ENCODE measurements at places on chromosomes 11 and 22.
A peak's percentile ranks its signal among the peaks of the same experiment; 100 is the strongest.

GRCh38 chr11:80855426-80855825, 1414.6 kb upstream of the TENM4 start:
- DNase-seq: no peak

DNA sequence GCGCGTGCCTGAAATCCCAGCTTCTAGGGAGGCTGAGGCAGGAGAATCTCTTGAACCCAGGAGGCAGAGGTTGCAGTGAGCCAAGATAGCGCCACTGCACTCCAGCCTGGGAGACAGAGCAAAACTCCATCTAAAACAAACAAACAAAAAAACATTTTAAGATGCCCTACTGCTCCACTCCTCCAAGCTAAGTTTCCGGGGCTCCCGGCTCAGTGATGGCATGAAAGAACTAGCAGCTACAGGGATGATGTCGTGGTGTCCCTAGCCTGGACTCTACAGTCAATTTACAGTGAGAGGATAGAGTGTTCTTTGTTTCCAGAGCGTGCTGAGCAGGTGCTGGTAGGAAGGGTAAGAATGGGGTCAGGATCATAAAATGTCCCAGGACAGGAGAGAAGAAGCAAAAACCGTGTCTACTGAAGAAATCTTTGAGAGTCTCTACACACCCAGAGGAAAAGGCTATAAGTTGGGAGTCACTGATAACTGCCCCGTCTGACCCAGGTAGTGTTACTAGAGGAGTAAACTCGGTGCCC, 1.2 kb upstream of the ZBTB3 start:
- no peak for DNase-seq

DNA sequence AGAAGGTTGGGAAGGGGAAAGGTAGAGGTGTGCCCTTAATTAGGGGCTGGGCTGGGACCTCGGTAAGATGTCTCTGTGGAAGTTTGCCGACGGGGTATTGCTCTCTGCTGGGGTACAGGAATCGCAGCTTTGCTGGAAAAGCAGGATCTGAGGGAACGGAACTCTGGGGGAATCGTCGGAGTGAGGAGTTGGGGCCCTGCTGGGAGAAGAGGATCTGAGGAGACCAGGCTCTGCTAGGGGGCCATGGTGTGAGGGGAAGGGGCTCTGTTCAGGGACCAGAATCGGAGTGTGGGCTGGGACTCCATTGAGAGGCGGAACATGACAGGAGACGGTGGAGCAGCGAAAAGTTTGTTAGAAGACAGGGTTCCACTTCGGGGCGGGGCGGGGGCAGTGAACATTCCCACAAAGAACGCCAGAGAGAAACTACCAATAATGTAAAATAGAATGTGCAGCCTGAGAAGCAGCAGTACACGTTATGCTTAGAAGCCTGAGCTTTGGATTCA, 456 bp downstream of the AAMDC start:
- DNase-seq: peak; percentile 57

- DNase-seq: no peak
These were observed 140.2 kb upstream of the TIMP3 start for GRCh38 chr22:32661296-32661695.

- DNase-seq: no peak
These were observed 20.8 kb upstream of the TUB start for GRCh38 chr11:8060146-8060719.

- DNase-seq: no peak
These were observed 874 bp upstream of the IL17RA start for GRCh38 chr22:17083811-17084441.

GRCh38 chr11:123640029-123640428, 14.4 kb downstream of the SCN3B start:
- no peak for DNase-seq

DNA sequence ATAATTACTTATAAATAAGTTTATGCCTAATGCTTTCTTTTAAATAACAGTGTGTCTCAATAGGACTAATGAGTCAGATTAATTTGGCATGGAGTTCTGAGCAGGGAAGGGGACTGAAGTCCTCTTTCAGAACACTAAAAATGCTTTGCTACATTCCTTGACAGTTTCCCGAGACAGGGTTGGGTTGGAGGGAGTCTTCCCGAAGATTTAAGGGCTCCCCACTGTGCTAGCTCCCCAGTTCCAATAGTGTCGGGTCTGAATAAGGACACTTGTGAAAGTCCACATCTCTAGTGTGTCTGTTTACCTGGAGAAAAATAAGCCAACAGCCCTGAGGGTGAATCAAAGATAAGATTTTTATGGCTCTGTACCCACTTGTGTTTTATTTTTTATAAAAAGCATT, 41.8 kb upstream of the HSD17B12 start:
- DNase-seq: no peak

DNA sequence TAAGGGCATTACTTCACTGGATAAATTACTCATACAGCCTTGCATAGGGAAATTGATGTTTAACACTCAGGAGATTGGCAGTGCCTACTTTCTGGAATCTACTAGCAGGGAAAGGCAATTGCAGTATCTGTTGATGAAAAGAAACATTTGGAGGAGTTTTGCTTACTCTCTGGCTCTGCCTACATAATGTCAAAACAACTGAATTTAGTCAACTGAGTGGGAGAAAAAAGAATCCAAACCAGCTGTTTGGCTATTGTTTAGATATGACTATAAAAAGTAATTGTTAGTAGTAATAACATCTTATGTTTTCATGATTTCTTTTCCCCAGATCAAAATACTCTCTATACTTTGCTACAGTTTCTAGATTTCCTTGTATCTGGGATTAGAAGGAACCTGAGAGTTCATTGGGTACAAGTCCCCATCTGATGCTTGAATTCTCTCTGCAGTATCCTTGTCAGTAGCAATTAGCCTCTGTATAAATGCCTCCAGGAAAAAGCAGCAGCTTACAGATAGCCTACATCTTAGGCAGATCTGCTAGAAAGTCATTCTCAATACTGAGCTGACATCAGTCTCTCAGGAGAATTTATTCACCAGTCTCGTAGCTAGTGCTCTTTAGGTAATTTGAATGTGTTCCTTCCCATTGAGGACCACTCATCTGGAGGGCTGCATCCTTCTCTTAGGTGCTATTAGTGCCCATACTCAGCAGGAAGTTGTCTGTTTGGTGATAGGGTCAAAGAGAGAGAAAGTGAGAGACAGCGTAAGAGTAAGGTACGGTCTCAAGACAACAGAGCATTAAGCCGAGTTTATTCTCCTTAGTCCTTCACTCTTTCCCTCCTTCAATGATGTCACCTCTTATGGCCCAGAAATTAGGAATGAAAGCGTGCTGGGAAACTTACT, 185.9 kb upstream of the CCDC90B start:
- no peak for DNase-seq

DNA sequence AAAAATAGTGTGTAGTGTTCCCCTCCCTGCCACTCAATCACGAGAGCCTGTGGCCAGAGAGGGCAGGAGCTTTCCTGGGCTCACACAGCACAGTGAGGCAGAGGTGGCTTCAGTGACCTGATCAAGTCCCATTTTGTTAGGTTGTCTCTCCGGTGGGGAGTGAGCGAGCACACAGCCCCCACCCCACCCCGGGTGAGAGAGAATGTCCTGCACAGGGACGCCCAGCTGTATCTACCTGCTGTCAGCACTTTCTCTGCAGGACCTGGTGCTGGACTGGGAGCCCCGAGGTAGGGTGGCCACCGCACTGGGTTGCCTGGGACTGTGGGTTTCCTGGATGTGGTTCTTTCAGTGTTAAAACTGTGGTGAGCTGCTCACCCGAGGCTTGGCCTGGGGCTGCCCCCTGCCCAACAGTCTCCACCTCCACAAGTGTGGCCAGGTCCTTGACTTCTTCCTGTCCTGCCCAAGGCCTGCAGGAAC, 6.1 kb downstream of the CAPN5 start:
- DNase-seq: no peak

DNA sequence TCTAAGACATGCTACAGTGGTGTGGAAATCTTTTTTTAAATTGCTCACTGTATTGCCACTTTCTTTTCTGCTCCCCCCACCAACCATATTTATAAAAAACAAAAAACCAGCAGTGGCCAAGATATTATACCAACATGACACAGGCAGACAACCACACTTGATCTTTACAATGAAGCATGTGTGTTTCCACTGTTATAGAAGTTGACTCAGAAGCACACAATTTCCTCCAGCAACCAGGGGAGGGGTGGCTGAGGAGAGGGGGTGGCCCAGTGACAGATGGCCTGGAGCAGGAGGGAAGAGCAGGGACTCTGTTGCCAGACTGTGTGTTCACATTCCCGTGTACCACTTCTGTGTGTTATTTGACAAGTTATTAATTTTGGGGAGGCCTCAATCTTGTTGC, 14.8 kb downstream of the CD59 start:
- DNase-seq: no peak

GRCh38 chr11:134755535-134755934, 343.5 kb upstream of the B3GAT1 start:
- DNase-seq: no peak

- DNase-seq: no peak
These were observed 21.5 kb upstream of the CBX7 start for GRCh38 chr22:39173787-39174497.

GRCh38 chr11:99020352-99021225, at the start of gene CNTN5:
TSS of gene CNTN5 (plus strand) at chr11:99020949.
- DNase-seq: peak; percentile 61

- no peak for DNase-seq
These were observed 110.4 kb upstream of the AKIP1 start for GRCh38 chr11:8800520-8801110.

DNA sequence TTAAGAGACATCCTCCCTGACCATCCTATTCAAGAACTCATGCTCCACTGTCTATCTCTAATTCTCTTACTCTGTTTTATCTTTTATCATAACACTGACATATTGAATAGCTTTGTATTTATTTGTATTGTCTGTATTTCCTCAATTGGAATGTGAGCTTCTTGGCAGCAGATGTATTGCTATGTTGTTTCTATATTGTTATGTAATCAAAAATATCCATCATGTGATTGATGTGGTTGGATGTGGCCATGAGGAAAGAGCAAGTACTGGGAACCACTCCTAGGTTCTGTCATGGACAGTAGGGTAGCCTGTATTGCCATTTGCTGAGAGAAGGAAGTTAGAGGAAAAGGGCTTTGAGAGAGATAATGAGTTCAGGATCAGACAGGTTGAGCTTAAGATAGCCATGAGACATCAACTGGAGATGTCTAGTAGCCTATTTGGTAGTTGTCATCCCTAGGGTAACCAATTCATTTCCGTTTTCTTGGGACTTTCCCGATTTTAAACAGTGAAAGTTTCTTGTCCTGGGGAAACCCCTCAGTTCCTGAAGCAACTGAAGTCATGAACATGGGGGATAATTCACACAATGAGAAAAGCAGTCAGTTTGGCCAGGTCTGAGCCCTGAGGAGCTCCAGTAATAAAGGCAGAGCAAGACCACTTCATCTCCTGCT, 404.5 kb downstream of the INSC start:
- DNase-seq: no peak

DNA sequence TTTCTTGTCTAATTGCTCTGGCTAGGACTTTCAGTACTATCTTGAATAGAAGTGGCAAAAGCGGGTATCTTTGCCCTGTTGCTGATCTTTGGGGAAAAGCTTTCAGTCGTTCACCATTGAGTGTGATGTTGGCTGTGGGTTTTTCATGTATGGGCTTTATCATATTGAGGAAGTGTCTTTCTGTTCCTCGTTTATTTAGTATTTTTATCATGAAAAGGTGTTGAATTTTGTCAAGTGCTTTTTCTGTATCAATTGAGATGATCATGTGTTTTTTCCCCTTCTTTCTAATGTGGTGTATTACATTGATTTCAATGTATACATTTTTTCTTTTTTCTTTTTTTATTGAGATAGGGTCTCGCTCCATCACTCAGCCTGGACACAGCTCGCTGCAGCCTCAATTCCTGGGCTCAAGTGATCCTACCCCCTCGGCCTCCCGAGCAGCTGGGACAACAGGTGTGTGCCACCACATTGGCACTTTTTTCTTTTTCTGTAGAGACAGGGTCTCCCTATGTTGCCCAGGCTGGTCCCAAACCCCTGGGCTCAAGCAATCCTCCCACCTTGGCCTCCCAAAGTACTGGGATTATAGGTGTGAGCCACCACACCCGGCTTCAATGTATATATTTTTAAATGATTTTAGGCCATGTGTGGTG, 5.3 kb upstream of the GNB1L start:
- DNase-seq: no peak

DNA sequence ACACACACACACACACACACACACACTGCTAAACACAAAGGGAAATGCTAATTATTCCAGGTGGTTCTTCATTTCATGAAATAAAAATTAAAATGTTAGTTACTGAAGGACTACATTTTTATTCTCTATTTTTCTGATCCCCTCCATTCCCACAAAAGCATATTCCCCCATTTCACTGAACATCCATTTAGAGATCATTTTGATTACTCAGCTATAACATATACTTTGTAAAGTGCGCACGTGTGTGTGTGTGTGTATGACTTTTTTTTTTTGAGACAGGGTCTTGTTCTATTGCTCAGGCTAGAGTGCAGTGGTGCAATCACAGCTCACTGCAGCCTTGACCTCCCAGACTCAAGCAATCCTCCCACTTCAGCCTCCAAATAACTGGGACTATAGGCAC, 42.6 kb downstream of the SLC35F2 start:
- no peak for DNase-seq

DNA sequence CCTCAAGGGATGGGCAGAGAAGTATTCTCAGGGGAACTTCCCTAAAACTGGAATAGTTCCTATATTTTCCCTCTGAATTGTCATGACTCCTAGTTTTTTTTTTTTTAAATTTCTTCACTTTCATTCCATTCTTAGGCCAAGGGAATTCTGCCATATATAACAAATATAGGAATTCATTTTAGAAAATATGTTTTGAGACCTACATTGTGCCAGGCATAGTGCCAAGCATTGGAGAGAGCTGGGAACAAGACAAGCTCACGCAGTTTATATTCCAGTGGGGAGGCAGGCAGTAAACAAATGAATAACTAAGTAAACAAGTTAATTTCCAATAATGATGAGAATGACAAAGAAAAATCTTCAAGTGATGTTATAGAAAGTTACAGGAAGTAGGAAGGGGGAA, 2.6 kb upstream of the NPTXR start:
- no peak for DNase-seq

DNA sequence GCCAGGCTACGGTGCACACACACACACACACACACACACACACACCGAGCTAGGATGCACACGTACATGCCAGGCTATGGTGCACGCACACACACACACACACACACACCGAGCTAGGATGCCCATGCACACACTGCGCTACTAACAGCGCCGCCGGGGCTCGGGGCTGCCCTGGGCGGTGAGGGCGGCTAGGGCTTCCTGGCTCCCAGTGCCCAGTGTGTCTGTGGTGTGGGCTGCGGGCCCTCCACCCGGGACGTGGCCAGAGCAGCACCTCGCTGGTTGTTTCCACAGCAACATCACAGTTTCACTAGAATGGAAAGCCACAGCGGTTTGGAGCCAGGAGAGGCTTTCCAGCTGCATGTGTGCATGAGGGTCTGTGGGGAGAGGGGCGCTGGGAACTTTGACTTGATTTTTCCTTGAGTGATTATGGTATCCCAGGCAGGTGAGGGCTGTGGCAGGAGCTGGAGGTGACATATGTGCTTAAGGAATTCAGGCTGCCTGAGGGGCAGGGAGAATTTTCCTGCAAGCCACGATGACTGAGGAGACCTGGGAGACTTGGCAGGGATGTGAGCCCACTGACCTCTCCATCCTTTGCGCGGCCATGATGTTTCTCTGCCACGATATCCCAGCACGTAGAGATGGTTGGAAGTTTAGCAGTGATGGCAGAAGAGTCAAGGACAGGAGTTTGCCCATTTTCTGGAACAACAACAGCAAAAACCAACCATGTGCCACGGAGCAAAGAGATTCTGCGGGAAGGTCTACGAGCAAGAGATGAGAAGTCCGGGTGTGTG, 195.9 kb downstream of the SNX19 start:
- DNase-seq: no peak

All from testis (tissue), 5 donors.